ENCODE measurements at places on chromosomes 5 and 9.

GRCh38 chr5:7805379-7805778 lies 45.6 kb downstream of the CFAP90 start:
- DNase-seq, result no peak

DNA sequence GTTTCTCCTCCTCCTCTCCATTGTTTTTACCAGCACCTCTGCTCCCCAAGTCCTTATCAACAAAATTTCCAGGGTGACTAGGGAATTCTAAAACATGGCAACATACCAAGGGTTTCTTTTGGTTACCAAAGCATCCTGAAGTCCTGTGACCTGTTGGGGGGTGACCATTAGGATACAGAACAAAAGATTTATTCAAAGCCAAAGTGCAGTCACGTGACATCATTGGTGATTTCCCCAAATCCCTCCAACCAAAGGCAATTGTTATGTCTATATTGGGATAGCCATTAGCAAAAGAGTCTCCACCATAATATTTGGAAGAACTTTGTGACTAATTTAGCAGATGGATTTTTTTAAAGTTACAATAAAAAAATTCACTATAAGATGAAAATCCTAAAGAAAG lies 168.4 kb downstream of the TRPM6 start:
- DNase-seq, result no peak

- no peak for DNase-seq
Observed at GRCh38 chr5:127299678-127300077, 9.1 kb downstream of the MEGF10 start.

GRCh38 chr5:1938310-1939000 lies 55.7 kb upstream of the IRX4 start:
- DNase-seq, result no peak

Data from bronchial epithelial cell (primary cell).